CD8-positive, alpha-beta T cell (primary cell): ENCODE measurements at places on chromosomes 5 and 9. TPM values are rescaled to one million over a fixed set of nuclear protein-coding genes. Genes with fewer than 3 reads are reported as not detected.

GRCh38 chr5:80782626-80783025, 127.8 kb upstream of the DHFR start:
- DNase-seq: no peak

GRCh38 chr5:67989456-67989855, 226.1 kb upstream of the PIK3R1 start:
- DNase-seq: no peak

- no peak for DNase-seq
Measured at GRCh38 chr5:179239256-179240135, 105.8 kb downstream of the ADAMTS2 start.

DNA sequence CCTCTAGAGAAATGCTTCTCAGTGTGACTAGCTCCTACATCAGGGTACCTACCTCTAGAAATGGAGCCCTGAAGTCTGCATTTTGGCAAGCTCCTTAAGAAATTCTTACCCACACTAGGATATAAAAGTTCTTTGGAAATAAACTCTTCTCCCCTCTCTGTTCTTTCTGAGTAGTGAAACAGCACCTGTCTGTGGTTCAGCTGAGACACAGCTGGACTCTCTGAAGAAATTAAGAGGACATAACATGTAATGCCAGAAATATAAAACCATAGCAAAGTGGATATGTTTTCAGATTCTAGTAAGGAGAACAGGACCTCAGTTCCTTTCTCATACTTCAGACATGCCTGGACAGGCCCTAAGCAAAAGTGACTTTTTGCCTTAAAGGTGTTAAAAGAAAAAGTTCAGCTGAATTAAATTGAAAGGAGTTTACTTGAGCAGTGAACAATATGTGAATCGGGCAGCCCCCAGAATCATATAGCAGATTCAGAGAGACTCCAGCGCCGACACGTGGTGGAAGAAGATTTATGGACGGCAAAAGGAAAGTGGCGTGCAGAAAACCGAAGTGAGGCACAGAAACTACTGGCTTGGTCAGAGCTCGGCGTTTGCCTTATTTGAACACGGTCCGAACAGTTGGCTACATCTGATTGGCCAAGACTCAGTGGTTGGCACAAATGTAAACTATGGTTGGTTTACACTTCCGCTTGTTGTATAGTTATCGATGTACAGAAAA, 64.5 kb downstream of the PRKACG start:
- no peak for DNase-seq

- DNase-seq: no peak
Measured at GRCh38 chr9:134175808-134176598, 11.6 kb upstream of the RNU6ATAC start.

- DNase-seq: no peak
Measured at GRCh38 chr5:134406390-134406789, 5.3 kb downstream of the CDKN2AIPNL start.

DNA sequence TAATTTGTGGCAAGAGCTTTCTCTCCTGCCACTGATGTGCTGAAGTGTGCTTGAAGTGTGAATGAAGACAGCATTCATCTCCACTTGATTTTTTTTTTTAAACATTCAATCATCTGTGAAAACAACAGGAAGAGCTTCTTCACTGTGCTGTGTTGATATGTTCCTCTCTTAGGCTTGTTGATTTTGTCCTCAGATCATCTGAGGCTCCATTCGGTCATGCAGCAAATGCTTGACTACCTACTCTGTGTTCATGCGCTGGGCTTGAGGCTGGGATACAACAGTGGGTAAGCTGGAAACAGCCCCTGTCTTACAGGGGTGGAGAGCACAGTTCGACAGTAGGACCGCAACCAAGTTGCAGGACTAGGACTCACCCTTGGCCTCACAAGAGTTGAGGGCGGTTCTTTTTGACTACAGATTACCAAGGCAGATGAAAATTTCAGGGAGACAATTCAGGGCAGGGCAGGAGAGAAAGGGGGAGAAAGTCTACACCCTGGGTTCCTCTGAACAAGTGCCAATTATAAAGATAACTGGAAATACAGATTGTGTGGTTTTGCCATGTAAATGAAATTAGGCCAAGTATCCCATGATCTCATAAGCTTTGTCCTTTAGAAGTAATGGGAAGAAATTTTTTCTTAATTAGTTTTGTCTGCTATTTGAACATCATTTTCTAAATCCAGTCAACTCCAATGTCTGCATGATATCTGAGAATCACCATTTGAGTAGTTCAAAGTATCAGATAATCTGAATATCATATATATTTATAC, 31.0 kb upstream of the F2R start:
- no peak for DNase-seq

DNA sequence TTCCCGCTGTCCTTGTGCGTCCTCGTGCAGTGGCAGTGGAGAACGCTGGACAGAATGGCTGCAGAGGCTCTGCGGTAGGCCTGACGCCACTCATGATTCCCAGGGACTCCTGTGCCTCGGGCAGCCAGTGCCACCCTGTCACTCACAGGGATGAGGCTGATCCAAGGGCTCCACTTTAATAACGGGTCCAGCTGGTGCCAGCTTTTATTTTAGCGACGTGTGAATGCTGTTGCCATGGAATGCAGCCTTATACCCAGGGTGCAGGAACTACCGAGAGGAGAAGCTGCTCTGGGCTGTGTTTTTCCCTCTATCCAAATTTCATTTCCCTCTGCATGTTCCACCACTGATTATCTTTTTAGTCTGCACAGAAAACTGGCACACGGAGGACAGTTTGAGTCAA, 15.8 kb upstream of the NTNG2 start:
- DNase-seq: no peak

DND1 gene
- 1.2 TPM for total RNA-seq

CDKN2B gene
- not detected for total RNA-seq
